ENCODE measurements at places on chromosomes 6 and 20.

DNA sequence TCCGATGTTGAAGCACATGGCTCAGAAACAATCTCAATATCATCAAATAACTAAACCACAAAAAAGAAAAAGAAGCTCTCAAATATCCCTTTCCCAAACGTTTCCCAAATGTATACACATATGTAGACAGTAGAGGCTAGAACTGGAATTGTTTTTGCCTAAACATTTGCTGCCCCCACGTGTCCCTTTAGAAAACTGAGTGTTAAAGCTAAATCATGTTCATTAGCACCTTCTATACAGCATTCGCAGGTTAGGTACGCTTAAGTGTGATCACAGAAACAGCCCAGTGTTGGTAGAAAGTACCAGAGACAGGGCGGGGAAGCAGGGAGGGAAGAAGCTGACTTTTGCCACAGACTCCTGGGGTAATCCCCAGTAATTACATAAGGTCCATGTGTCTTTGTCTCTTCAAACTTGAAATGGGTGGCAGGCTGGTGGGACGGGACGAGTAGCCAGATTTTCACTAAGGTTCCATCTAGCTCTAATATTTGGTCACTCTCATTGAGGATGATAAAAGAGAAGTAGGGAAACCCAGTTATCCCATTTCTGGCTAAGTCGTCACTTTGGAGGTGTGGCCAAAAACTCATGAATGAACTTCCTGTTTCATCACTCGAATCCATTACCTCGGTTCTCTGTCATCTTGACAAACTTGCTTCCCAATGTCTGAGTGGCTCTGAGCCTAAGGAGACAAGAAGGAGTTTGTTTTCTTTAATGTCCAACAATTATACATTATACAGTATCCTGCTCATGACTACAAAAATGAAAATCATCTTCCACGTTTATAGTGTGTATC lies 15.0 kb upstream of the TFAP2A start:
- DNase-seq = no peak

DNA sequence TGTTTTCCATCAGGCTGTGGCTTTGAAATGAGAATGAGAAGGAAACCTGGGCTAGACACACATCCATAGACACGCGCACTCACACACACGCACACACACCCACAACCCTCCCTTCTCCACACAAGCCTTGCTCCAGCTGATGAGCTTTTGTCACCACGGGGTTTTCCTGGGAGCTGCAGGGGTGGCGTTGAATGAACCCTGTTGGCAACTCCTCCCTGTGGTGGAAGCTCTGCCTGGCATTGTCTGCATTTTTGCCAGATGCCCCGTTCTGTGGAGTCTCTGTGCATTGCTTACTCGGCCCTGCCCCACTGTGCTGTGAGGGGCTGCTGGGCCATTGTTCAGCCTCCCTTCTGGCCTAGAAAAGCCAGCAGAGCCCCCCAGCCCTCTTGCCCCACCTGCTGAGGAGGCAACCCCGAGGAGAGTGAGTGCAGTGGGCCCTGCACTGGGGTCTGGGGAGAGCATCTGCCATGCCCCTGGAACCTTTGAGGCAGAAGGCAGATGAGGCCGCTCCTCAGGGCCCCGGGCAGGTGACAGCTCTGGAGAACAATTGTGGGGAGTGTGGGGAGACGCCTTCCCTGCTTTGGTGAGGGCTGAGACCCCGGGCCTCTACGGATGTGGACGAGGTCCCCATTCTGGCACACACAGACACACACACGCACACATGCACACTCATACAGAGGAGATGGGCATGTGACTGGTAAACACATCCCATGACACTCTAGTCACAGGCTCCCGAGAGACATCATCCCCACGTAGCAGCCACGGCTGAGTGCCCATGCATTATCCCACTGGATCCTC lies 9.9 kb downstream of the ADIG start:
- DNase-seq = no peak

- peak; percentile 3 for DNase-seq
Measured at GRCh38 chr6:21478883-21479539, 114.5 kb upstream of the SOX4 start.

GRCh38 chr6:132084811-132085509 lies 133.8 kb upstream of the CCN2 start:
- DNase-seq = peak; percentile 32

- no peak for DNase-seq
Measured at GRCh38 chr6:106924694-106925523, 49.6 kb downstream of the CD24 start.

GRCh38 chr6:63868351-63868750 lies 232.7 kb downstream of the PHF3 start:
- no peak for DNase-seq

- DNase-seq = no peak
Measured at GRCh38 chr6:102215425-102215824, 821.9 kb downstream of the GRIK2 start.

- DNase-seq = no peak
Measured at GRCh38 chr6:167445568-167445967, 120.7 kb downstream of the TTLL2 start.

DNA sequence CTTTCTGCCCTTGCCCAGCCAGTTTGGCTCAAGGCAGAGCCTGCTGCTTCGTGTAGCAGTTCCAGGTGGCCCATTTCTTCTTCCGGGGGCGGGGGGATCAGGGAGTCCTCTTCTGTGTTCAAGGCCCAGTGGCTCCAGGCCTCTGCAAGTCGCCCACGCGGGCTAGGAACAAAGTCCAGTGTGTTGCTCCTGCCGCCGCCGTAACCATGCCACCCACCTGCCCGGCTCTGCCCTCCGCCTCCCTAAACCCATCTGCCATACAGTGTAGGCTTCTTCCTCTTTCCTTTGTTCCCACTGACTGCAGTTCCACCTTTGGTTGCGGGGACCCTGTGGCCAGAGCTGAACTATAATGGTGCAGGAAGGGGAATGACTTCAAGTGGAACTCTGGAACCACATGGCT lies 43.9 kb upstream of the SRF start:
- no peak for DNase-seq

- DNase-seq = no peak
Measured at GRCh38 chr6:45507186-45507585, 129.5 kb upstream of the SUPT3H start.

DNA sequence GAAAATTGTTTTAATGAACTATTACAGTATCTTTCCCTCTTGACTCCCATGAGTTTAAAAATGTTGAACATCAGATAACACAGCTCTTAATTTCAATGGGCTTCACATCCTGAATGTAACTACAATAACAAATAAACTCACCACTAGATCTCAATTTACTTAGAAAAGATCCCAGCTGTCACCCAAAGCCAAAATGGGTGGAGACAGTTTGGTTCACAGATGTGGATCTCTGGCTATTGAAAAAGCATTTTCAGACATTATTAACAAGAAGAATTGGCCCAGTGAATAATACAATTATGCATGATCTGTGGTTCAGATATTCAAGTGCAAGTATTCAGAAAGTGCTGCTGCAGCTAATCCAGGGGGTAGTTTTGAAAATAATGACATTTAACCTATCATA lies 184.7 kb upstream of the RALGAPA2 start:
- DNase-seq = no peak

DNA sequence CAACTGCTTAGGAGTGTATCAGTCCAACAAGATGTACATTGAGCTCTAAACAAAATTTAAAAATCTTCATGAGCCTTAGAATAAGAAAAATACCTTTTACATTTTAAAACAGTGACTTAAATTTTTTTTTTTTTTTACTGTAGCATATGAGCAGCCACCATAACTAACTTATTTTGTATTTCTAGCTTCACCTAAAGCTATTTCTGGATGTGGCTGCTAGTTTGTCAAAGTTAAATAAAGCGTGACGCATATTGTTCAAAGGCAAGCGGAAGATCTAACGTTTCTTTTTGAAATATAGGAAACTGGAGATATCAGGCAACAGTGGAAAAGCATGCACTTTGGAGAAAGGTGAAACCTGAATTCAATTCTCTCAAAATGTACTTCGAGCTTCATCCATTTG lies 3.3 kb upstream of the IL22RA2 start:
- DNase-seq = no peak

DNA sequence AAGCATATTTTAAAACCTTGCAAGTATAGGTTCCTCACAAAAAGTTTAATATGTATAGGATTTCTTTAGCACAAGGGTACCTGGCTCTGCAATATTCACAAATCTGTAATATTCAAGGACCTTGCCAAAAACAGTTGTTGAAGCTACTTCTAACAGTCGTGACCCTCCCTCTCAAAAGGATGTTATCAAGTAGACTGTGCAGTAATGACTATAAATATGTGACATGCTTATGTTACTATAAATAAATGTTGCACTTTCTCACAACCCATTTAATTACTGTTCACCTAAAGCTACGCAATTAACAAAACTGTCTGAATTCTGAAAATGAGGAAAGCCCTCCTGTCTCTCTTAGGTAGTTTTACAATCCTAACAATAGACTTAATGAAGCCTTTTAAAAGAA lies 41.8 kb downstream of the FYN start:
- DNase-seq = no peak

GRCh38 chr6:119686644-119687043 lies 337.1 kb upstream of the MAN1A1 start:
- no peak for DNase-seq

- DNase-seq = no peak
Measured at GRCh38 chr20:23277316-23277715, 73.3 kb upstream of the NXT1 start.

- DNase-seq = no peak
Measured at GRCh38 chr6:118565311-118565960, 17.3 kb downstream of the PLN start.

DNA sequence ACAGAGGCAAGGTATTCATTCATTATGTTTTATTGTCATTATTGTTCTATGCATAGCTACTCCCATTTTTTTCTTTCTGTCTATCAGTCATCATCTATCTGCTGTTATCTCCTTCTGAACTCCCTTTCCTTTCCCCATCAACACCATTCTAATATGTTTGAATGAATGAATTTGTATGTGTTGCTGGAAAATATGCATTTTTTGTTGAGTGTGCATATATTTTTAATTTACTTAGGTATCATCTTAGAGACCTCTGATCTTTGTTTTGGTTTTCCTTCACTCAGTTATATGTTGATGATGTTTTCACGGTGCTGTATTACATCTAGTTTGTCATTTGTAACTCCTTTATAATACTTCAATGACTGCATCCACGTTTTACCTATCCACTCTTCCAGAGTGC lies 12.1 kb upstream of the PRL start:
- DNase-seq = no peak

GRCh38 chr6:110360676-110361075 lies 2.5 kb upstream of the METTL24 start:
- no peak for DNase-seq

DNA sequence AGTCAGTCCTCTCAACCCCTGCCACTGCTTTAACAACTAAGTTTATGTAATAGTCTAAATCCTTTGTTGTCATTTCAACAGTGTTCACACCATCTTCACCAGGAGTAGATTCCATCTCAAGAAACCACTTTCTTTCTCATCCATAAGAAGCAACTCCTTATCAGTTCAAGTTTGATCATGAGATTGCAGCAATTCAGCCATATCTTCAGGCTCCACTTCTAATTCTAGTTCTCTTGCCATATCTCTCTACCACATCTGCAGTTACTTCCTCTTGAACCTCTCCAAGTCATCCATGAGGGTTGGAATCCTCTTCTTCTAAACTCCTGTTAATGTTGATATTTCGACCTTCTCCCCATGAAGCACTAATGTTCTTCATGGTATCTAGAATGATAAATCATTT lies 57.9 kb upstream of the FOXO3 start:
- DNase-seq = no peak

DNA sequence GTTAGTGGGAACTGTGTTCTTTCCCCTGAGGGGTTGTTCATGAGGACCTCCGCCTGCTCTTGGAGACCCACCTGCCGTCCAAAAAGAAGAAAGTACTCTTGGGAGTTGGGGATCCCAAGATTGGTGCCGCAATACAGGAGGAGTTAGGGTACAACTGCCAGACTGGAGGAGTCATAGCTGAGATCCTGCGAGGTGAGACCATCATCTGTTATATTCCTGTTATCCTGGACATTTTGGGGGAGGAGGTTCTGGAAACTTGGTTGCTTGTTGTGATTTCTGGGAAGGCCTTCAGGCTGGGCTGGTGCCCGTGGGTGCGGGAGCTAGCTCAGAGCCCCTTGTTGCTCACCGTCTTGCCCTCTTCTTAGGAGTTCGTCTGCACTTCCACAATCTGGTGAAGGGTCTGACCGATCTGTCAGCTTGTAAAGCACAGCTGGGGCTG lies 2.0 kb downstream of the NOP56 start:
- DNase-seq = no peak

- peak; percentile 60 for DNase-seq
Measured at GRCh38 chr20:37323985-37324384, 22.0 kb upstream of the SRC start.

- DNase-seq = no peak
Measured at GRCh38 chr20:25321262-25321831, 69.3 kb downstream of the ABHD12 start.

DNA sequence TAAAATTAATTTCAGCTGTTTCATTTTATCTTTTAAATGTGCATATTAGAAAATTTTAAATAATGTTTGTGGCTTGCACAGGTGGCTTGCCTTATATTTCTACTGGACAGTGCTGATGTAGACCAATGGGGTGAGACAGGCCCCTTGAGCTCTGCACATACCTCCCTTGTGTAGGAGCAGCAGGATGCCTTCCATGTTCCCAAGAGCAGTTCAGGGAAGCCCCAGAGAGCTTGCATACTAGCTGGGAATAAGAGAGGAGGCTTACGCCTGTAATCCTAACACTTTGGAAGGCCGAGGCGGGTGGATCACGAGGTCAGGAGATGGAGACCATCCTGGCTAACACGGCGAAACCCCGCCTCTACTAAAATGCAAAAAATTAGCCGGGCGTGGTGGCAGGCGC lies 61.4 kb downstream of the RFPL4B start:
- no peak for DNase-seq

DNA sequence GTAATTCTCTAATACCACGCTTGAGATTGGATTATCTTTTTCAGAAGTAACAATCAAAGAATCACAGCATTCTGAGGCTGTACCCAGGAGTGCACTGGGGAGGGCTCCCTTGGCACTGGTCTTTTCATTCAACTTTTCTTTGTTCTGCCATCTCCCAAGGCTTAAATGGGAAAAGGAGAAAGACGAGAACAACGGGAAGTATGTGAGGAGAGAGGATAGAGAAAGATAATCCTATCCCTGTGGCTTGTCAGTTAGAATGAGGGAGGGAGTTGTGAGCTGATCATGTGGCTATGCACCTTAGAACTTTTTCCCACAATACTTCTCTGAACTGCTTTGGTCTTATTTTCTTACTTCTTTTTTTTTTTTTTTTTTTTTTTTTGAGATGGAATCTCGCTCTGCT lies 83.1 kb downstream of the CAP2 start:
- DNase-seq = no peak

DNA sequence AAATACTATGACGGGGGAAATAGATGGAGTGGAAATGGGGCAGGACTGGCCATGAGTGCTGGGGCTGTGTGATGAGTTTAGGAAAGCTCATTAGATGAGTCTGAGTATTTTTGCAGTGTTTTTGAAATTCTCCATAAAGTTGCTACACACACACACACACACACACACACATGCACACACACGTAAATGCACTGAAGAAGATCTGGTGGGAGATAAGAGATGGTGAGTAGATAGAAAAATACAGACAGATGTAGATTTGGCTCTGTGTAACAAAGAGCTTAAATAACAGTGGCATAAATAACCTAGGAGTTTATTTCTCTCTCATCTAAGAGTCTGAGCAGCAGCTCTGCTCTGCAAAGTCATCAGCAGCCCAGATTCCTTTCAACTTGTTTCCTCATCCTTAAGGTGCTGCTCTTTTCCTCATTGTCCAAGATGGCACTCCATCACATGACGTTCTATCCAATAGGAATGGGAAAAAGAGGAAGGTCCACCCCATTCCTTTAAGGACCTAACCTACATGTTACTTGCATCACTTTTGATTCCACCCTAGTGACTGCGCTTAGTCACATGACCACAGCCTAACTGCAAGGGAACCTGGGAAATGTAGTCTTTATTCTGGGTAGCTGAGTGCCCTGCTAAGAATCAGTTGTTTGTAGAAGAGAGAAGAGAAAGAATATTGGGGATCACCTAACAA lies 76.4 kb downstream of the EYA2 start:
- no peak for DNase-seq

Data from MG63 (cell line).